ENCODE measurements at places on chromosomes 12 and 14.

DNA sequence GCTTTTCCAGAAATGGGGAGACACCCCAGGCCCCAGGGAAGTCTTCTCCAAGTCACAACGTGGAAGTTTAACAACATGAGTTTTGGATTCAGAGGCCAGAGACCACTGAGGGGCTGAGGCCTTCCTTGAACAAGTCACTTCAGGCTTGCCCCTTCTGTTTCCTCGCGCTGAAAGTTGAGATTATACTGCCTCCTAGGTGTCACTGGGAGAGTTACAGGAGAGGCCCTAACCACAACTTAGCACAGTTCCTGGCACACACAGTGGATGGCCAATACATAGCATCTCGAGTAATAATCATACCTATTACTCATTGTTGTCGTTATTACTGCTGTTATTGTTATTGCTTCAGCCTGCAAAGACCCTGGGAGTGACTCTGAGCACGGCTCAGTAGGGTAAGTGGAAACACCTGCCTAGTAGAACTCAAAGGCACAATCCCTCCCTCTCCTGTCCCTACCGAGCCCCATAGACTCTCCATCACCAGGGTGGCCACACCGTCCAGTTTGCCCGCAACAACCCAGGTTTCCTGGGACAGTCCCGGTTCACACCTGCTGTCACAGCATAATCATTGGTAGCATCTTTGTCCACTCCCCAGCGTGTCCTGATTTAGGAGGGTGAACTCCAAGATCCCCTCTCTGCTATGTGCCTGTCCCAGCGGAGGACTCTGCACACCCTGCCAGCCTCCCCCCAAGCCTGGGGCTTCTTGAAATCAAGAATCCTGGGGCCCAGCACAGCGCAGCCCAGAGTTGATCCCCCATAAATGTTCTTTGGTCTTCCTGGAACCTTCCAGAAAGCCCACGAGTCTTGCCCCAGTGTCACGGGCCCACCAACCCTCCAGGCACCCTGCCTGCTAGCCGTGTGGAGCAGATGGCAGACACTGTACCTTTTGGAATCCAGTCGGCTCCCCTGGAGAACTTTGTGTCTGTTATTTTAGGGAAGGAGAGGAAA is 85.0 kb downstream of the SYNE3 start:
- no peak for DNase-seq

DNA sequence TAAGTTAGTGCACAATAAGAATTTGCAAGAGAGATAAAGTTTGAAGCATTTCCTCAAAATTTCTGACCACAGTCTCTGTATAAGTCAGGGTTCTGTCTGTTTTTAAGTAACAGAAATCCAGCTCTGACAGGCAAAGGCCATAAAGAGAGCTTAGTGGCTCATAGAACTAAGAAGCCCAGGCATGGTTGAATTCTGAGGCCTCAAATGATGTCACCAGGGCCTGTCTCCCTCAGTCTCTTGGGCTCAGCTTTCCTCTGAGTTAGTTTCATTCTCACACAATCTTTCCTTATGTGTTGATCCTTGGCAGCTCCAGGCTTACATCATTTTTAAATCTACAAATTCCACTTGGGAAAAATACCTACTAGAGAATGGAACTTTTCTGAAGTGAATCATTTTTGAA is 173.4 kb upstream of the ATP2B1 start:
- DNase-seq: no peak

- peak; percentile 47 for DNase-seq
Measured at GRCh38 chr12:21296751-21297406, 37.8 kb downstream of the SLCO1A2 start.

- no peak for DNase-seq
Measured at GRCh38 chr14:81619816-81620215, 86.2 kb upstream of the SEL1L start.

DNA sequence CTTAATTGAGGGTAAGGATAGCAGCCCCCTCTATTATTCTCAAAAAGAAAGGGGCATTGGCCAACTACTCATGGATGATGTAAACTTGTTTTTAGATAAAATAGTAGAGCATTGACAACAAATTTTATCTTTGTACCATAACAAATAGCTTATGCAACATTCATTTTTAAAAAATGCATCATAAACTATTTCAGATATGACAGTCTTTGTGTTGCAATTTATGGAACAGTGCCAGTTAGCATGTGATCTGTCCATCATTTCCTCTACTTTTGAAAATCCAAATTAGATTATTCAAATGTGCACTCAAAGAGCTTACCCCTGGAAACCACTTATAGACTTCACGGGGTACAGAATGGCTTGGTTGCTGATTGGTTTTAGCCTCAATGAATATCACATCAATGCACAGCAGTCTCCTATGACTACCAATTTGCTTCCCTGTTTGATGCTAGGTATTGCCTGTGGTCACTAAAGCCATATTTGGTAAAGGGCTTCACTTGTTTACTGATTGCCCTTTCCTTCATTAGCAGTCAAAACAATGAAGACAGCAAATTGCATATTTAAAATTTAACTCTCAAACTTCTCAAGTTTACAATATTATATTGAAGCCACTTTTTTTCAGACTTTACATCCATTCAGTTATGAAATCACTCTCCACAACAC is 274.9 kb upstream of the MGAT4C start:
- no peak for DNase-seq

Data from trophoblast cell (in vitro differentiated cells and primary cell).